ENCODE measurements at places on chromosomes 4 and X.

- DNase-seq = no peak
These were observed 63.2 kb downstream of the SEPSECS start for GRCh38 chr4:25096981-25097443.

DNA sequence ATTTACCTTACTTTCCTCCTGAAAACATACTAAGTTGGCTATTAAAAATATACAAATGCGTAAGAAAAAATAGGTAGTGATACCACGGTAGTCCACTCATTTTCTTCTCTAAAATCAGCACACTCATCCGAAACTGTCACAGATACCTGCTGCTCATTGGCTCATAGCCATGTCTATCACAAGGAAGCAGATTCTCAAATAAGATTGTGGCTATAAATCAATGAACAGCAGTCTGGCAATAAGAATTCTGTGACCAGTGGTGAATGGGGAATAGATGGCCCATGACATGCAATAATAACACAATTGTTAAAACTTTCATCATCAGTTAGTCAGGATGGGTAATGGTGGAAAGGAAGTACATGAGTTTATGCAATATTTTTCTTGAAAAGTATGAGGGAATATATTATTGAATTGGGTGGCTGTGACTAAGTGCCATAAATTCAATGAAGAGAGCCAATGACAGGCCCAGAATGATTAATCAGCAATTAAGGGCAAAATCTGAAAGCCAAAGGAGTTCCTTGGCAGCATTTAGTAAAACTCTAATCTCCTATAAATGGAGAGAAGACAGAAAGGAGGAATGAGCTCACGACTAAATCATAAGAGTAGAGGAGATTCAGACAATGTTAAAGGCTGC lies 202.3 kb upstream of the NEIL3 start:
- DNase-seq = no peak

- no peak for DNase-seq
These were observed 92.8 kb downstream of the EVC2 start for GRCh38 chr4:5615496-5616075.

GRCh38 chr4:83618991-83619645 lies 83.2 kb downstream of the GPAT3 start:
- DNase-seq = no peak

DNA sequence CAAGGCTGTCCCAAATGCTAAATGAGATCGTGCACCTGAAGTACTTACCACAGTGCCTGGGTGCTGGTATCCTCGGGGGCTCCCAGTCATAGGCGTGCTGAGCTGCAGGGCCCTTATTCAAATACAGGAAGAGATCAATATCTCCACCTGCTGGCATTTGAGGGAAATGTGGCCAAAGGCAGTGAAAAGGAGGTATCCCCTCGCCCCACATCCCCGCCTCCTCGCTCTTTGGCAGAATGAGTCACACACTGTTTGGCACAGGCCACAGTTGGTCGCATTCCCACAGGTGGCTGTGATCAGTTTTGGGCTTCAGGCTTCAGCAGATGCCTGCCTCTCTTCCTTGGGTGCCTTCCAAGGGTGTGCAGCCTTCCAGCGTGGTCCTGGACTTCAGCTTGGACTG lies 28.4 kb downstream of the ZNF185 start:
- peak; percentile 18 for DNase-seq

DNA sequence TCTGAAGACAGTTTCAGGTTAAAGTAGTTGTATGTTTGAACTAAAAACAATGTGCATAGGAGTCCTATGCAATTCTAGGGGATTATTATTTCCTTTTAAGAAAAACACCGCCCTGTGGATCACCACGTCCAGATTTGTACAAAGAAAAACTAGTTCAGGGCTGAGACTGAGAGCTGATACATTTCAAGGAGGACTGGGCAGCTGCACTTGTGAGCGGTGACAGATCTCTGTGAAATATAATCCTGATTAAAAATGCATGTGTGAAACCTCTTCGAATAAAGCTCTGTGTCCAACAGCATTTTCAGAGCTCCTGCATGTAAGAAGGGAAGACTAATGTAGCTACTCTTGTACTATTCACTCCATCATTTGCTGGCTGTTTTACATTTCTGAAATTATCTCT lies 365.8 kb upstream of the PITX2 start:
- DNase-seq = no peak

GRCh38 chr4:145498430-145498829 lies 16.8 kb downstream of the SMAD1 start:
- DNase-seq = no peak

DNA sequence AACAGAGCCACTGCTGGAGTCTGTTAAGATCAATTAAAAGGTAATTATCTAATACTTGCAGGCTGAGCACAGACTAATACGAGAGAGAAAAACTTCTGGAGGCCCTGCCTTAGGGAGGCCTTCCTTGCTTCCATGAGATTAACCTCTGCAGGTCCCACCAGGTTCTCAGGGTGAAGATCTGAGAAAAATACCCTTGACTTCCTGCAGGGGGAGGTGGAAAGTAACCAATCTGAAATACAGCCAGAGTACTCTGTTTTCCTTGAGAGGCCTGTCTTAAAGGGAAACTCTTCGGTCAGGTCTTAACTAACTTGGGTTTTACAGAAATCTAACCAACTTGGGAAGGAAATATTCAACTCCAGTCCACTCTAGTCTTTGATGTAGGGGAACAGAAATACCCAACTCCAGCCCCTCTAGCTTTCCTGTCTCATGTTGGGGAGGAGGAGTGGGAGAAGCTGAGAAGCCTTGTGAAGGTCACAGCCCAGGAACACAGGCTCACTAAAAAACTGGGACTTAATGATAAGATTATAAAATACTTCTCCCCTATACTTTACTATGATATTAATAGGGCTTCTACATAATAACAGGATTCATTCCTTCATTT lies 77.1 kb downstream of the TBCK start:
- peak; percentile 3 for DNase-seq

DNA sequence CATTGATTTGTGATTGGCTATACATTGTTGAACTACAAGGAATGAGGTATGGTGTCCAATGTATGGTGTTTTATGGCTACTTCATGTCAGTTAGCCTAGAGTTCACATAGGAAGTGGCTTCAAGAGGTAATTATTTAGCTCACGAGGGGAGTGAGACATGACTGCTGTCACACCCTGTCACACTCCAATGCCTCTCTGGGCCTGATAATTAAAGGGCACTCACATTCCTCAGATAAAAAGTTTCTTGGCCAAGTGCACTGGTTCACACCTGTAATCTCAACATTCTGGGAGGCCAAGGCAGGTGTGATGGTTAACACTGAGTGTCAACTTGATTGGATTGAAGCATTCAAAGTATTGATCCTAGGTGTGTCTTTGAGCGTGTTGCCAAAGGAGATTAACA lies 65.0 kb upstream of the DDX60 start:
- DNase-seq = no peak

DNA sequence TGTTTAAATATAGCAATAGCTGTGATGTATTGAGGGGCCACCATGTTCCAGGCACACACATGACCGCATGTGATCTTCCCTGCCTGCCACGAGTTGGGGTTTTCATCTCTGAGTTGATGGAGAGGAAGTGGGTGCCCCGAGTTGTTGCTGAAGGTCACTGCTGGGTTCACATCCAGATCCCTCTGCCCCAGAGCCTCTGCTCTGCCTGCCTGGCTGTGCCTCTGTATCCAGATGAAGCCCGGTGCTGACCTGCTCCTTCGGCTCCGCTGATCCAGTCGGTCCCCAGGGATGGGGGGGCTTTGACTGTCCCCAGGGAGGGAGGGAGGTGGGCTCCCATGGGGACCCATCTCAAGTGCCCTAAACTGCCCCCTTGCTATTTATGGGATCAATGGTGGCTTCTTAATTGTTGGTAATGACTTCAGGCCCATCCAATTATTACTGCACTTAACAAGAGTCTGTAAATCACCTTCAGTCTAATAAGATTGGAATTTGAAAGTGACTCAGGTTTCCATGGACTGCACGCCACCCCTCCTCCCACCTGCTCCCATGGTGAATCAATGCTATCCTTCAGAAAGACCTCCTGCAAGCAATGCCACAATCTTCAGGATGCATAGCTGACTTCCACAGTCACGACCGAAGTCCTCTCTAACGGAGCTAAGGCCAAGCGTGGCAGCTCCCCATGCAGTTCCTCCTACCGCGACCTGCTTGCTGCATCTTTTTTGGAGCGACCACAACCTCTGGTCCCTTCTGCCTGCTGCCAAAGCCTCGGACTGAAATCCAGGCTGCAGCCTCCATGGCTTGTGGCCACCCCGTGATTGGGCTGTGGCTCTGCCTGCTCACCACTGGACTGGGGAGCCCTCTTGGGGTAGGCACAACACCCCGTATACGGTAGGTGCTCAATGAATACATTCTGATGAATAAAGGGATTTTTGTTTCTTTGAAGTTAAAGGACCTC lies 73.1 kb downstream of the CPZ start:
- DNase-seq = no peak

DNA sequence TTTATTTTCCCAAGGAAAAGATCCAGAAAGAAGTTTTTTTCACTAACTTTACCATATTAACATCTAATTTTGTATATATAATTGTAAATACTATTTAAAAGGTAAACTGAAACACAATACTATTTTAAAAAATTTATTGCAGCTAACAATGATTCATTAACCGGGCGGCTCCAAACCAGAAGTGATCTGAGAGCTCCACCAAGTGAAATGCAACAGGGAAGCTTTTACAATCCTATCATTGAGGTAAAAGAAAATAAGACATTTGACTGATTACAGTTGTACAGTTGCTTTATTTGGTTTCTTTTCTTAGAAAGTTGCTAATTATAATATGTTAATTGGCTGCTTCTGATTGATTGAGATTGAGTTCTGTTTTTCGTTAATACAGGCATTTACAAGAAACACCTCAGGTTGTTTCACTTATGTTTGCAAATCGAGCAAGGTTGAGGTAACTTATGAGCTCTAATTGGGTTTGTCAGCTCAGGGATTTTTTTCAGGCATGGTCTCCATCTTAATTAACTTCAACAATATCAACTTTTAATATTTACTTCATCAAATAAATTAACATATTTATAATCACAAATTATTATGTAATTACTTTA lies 220.2 kb upstream of the UGT8 start:
- no peak for DNase-seq

GRCh38 chrX:49257074-49257790 lies 7.3 kb downstream of the FOXP3 start:
- no peak for DNase-seq

DNA sequence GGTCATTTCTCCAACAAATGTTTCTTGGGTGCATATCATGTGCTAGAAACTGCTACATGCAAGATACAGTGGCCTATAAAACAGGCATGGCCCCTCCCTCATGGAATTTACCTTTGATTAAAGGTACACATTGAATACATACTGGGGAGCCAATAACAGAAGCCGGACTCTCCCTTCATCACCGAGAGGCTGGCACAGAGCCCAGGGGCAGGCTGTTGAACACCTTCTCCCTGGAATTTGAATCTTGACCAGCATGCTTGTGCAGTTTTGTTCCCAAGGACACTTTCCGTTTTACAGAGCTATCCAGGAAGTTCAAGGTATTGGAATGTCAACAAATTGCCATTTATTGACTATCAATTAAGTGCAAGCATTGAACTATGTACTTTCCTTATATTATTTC lies 33.2 kb downstream of the PPARGC1A start:
- DNase-seq = no peak

- DNase-seq = no peak
These were observed 436.2 kb downstream of the FAT4 start for GRCh38 chr4:125750828-125751466.

- DNase-seq = no peak
These were observed 16.8 kb downstream of the SH3TC1 start for GRCh38 chr4:8215641-8216442.

GRCh38 chrX:105098201-105098600 lies 122.3 kb downstream of the TEX13A start:
- DNase-seq = no peak

DNA sequence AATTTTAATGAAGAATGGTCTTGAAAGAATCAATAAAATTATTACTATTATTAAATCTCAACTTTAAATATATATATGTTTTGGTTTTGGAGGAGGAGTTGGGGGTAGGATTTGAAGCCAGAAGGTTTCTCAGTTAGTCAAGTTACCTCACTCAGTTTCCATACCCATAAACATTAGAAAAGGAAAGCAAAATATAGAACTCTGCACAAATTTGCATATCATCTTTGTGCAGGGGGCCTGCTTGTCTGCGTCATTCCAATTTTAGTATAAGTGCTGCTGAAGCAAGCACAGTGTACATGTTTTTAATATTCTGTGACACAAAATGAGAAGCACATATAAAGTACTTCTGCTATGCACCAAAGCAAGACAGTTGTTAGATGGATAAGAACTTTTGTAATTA lies 47.5 kb upstream of the SCRG1 start:
- DNase-seq = no peak

DNA sequence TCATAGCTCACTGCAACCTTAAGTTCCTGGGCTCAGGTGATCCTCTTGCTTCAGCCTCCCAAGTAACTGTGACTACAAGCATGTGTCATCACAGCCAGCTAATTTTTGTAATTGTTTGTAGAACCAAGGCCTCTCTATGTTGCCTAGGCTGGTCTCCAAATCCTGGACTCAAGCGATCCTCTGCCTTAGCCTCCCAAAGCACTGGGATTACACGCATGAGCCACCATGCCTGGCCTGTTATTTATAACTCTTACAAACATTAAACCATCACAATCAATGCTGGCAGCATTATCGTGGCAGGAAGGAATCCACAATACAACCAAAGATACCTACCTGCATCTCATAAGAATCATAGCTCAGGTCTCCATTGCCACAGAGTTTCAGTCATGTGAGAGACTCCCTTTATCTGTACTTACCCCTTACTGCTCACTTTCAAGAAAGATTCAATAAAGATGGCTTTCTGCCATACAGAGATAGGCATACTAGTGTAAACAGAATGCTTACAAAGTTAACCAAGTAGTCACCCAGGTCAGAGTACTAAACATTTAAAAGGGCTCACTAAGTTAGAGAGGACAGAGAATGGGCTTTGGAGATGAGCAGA lies 48.5 kb downstream of the SMIM31 start:
- no peak for DNase-seq

- no peak for DNase-seq
These were observed 10.3 kb upstream of the ODAPH start for GRCh38 chr4:75545526-75545925.

- DNase-seq = peak; percentile 68
These were observed 242.0 kb downstream of the BCOR start for GRCh38 chrX:39855748-39856129.

DNA sequence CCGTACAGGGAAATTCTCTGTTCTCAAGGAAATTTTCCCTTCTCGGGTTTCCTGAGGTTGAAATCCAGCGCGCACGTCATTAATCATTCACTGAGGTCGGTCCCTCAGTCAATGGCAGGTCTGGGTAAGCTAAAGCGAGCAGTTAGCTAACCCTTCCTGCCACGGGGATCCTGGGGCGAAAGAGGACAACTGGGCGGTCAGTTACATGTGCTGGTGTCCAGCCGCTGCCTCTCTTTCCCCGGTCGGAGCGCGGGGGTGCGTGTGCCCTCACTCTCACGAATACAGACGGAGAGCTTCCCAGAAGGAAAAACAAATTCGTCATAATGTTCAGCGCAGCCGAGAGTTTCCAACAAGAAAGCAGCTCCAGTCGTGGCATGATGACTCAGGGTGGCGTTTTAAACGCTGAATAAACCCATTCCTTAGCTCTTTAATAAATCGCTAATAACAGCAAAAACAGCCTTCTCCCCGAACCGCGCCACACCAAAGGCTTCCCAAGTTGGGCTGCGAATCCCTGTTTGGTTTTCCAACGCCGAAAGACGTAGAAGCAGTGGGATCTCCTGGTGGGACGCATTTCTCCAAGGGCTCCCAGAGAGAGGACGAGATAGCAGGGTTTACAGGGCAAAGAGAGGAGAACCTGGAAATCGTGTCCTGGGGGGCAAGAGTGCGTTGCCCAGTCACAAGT lies 752 bp upstream of the FGF5 start:
- DNase-seq = no peak
